ENCODE measurements at places on chromosomes 11 and 22. TPM values are rescaled to one million over a fixed set of nuclear protein-coding genes. Genes with fewer than 3 reads are reported as not detected.

Gene KDM4E
- not detected for total RNA-seq

Gene OR2D3
- not detected for total RNA-seq

Gene CHRM1
- not detected for total RNA-seq

Gene CSRP3
- not detected for total RNA-seq

DNA sequence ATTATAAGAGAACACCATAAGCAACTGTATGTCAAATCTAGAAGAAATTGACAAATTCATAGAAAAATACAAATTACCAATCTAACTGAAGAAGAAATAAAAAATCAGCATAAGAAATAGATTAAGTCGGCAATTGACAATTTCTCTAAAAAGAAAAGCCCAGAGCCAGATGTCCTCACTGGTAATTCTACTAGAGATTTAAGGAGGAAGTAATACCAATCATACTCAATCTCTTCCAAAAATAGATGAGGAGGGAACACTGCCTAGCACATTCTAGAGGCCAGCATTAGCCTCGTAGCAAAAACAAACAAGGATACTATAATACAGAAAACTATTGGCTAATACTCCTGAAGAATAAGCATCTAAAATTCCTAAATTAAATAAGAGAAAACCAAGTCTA lies 40.4 kb upstream of the IGLL5 start:
- H3K27me3 ChIP-seq, result no peaks in the 10 kb centered on the region
- H3K27ac ChIP-seq, result no peak overlapping the region
- DNase-seq, result no peak
- no peaks in the 10 kb centered on the region for H3K36me3 ChIP-seq

GRCh38 chr11:131999084-131999483 lies 628.7 kb downstream of the NTM start:
- H3K27me3 ChIP-seq, result no peaks in the 10 kb centered on the region
- H3K36me3 ChIP-seq, result no peaks in the 10 kb centered on the region
- no peaks in the 10 kb centered on the region for H3K4me1 ChIP-seq
- no peak for DNase-seq
- H3K27ac ChIP-seq, result no peak overlapping the region

DNA sequence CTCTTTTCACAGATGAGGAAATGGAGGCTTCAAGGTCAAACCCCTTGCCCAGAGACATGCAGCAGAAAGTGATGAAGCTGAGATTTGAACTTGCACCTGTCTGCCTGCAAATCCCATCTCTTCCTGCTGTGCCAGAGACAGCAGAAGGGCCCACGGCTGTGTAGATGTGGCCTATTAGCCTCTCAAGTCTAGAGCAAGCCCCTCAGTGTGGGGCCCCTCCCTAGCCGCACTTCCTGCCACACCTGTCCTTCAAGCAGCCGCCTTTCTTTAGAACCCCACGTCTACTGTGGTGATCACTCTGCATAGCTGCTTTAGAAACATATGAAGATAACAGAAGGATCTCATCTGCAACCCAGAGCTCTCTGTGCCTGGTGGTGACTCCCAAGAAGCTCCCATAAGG lies 41.2 kb upstream of the JAM3 start:
- H3K4me1 ChIP-seq, result peaks cover 24% of the 10 kb centered on the region
- no peaks in the 10 kb centered on the region for H3K27me3 ChIP-seq
- no peak overlapping the region for H3K4me3 ChIP-seq
- peak; percentile 21 for DNase-seq

DNA sequence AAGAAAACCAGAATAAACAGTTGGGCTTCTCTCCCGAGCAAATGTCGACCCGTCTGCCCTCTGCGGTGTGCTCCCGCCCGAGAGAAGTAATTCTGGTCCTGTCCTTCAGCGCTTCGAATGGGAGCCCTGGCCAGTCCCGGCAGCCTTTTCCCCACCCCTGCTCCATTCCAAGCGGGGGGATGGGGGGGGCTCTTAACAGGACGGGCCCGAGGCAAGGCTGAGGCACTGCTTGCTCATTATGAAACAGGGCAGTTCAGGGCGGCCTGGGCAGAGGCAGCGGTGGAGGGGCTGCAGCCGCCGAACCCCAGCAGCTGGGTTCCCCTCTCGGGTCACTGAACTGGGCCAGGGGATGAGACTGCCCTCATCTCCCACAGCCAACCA lies 9.1 kb downstream of the BACE1-AS start:
- no peak overlapping the region for H3K27ac ChIP-seq
- H3K27me3 ChIP-seq, result no peaks in the 10 kb centered on the region
- DNase-seq, result no peak
- H3K4me3 ChIP-seq, result no peak overlapping the region
- no peaks in the 10 kb centered on the region for H3K4me1 ChIP-seq
- no peaks in the 10 kb centered on the region for H3K36me3 ChIP-seq

Measured in CD4-positive, alpha-beta memory T cell (primary cell).